ENCODE measurements at places on chromosomes 16 and 17.
A peak's percentile ranks its signal among the peaks of the same experiment; 100 is the strongest.

DNA sequence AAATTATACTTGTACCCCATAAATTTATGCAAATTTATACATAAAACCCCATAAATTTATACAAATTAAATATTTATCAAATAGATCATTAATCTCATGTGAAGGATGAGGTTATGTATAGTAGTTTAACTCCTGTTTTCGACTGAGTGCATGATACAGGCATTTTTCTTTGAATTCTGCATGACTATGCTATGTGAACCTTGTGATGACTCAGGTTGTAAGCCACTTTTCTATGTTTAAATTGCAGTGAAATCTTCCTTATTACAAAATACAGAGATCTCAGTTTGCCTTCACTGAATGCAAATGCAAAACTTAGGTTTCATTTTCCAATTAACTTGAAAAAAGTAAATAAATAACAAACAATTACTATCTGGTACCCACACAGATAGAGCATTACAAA lies 843.7 kb downstream of the CDH11 start:
- DNase-seq: no peak

- no peak for DNase-seq
Observed at GRCh38 chr17:27975146-27976011, 67.1 kb upstream of the NLK start.

DNA sequence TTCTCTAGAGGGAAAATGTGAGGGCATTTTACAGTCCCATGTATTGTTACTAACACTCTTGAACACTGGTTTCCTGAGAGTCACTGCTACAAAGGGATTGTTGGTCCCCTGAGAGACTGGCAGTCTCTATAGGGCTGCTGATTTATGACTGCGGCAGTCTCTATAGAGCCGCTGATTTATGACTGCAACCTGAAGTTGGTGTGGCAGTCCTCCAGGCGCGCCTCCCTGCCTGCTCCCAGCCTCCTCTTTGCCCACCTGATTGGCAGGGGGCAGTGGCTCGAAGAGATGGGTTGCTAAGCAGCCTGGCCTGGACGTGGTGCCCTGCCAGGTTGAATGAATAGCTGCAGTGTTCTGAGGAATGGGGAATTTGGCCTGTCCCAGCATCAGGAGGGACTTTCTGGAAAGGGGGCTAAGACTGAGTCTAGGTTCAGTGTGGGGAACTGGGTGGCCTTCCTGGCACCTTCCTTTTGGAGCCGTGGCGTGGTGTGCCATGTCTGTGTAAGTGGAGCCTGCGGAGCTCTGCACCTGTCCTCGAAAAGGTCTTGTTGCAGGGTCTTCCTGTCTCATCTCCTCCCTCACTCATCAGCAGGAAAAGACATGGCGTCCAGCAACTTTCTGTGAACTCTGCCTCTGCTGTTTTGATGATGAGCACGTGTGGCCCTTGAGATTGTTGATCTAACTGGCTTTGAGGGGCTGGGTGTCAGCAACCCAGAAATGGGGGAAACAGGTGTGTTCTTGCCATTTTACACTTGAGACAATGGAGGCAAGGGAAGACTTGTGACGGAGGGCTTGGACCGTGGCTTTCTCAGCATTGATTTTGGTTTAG lies 24.9 kb downstream of the SAP30BP start:
- no peak for DNase-seq

- DNase-seq: no peak
Observed at GRCh38 chr16:77679391-77679790, 42.9 kb upstream of the NUDT7 start.

- DNase-seq: peak; percentile 74
Observed at GRCh38 chr17:63998050-63998720, at the start of gene PRR29. Gene PRR29 (plus strand): TSS chr17:63998351. CDS start chr17:63998365, 14 bp downstream.

- no peak for DNase-seq
Observed at GRCh38 chr17:57099165-57099564, 14.1 kb downstream of the AKAP1 start.

DNA sequence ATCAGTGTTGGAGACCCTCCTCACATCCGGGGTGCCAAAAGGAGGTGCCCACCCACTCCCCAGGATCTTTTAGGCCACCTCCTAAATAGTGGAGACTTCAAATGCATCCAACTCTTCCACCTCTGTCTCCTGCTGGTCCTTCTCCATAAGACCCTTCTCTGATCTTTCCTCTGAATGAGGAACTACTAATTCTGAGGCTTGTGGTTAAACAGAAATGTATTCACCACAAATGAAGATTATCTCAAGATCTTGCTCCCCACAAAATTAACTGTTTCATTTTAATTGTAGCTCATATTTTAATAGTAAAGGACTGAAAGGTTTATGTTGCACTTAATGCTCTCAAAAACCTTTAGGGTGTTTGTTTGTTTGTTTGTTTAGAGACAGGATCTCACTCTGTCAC lies 34.1 kb downstream of the TLE7 start:
- no peak for DNase-seq

GRCh38 chr16:71387045-71387871 lies 28.7 kb downstream of the CALB2 start:
- no peak for DNase-seq

GRCh38 chr16:25606069-25606468 lies 85.7 kb upstream of the HS3ST4 start:
- DNase-seq: no peak

DNA sequence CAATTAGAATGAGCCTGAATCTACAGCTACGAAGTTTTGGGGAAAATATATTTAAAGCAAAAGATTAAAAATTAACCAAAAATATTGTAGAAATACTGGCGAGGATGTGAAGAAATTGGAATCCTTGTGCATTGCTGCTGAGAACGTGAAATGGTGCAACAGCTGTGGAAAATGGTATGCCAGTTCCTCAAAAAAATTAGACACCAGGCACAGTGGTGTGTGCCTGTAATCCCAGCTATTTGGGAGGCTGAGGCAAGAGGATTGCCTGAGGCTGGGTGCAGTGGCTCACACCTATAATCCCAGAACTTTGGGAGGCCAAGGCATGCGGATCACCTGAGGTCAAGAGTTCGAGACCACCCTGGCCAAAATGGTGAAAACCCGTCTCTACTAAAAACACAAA lies 119.9 kb upstream of the TMEM97 start:
- no peak for DNase-seq

DNA sequence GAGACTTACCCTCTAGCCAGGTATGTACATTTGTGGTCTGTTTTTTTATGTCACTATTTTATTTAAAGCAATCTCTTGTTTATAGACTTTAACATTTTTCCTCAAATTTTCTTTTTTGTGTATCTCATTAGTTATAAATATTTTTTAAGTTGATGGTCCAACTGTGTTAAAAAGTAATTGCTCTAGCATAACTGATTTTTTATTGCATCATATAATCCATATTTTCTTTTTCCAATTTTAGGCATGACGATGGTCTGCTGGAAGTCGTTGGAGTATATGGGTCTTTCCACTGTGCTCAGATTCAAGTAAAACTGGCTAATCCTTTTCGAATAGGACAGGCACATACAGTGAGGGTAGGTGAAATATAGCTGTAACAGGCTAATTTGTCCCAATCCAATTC lies 27.9 kb downstream of the DGKE start:
- DNase-seq: no peak

DNA sequence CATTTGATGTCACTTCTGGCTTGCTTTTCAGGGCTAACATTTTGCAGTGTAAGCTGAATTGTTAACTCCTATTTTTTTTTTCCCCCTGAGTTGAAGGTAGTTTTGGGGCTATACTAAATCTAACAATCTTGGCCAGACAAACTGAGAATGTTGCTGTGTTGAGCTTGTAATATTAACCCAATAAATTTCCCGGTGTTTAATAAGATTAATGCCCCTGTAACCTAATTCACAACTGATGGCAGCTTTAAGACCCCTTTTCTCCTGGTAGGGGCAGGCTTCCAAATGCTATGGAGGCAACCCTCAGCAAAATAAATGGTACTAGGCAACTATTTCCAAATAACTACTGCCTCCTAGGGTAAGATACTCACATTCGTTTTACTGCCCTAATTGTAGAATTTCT lies 549.6 kb upstream of the KIF2B start:
- DNase-seq: no peak

- no peak for DNase-seq
Observed at GRCh38 chr17:65328567-65328966, 191.4 kb downstream of the RGS9 start.

DNA sequence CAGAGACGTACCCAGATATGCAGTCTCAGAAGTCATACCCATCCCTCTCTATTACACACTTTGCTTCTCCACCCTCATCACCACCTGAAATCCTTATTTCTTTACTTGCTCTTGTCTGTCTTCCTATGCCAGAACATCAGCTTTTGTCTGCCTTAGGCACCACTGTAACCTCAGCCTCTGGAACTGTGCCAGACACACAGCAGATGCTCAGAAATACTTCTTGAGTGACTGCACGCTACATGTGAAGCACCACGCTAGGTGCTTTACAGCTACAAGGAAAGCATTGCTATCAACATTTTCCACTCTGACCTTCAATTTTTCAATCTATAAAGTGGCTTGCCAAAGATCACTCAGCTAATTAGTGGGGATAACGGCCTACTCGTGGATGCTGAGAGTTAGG lies 226.8 kb downstream of the CHD9NB start:
- DNase-seq: peak; percentile 95

DNA sequence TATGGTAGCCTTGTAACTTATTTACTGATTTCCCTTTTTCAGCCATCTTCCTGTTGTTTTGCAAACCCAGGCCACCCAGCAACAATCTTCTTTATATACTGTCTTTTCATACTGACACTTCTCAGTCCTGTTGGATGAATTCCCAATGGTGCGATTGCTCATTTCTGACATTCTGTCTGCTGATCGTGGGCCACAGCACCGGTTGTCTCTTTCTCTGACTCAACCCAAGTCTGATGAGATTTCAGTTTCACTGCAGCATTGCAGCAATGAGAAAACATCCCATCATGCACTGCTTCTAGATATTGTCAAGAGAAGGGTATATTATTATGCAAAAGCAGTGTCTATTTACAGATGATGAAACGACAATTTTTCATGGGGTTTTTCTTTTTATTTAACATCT lies 349.2 kb upstream of the HSBP1 start:
- DNase-seq: no peak

DNA sequence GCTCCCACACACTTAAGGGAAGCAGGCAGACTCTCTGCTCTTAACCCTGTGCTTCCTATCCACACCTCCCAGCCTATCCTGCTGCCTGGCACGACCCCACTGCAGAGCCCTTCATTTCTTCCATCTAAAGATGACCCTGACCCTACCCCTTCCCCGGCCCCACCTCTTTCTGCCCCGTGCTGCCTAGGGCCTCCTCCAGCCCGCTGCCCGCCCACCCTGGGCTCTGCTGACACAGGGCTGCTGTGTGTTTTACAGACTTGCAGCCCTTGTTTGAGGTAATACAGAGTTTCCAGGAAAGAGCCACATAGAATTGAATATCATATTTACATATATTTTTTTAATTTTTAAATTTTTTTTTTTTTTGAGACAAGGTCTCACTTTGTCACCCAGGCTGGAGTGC lies 42.0 kb downstream of the MEOX1 start:
- no peak for DNase-seq

- peak; percentile 74 for DNase-seq
Observed at GRCh38 chr17:39197380-39198185, at the start of gene CACNB1. Gene CACNB1 (minus strand): TSS chr17:39197669. CDS start chr17:39197495, 174 bp downstream.

DNA sequence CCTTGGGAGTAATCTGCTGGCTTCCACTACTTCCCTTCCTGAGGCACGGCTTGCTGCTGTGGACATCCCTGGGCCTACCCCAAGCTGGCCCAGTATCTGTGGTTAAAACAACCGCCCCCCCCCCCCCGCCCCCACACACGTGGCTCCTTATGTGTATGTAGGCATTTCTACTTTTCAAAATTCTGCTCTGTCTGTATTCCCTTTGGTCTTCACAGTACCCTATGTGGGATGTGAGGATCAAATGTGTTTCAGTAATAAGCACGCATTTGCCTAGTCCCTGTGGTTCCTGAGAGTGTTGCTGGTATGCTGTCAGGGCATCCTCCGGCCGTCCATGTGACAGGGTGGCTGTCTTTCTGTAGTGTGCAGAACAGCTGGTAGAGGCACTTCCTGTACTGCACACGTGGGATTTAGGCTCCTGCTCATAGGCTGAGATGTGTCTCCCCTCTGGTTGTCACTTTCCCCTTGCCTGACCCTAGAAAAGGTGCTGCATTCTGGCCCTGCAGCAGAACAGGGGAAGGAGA lies 2.2 kb downstream of the NT5M start:
- no peak for DNase-seq

DNA sequence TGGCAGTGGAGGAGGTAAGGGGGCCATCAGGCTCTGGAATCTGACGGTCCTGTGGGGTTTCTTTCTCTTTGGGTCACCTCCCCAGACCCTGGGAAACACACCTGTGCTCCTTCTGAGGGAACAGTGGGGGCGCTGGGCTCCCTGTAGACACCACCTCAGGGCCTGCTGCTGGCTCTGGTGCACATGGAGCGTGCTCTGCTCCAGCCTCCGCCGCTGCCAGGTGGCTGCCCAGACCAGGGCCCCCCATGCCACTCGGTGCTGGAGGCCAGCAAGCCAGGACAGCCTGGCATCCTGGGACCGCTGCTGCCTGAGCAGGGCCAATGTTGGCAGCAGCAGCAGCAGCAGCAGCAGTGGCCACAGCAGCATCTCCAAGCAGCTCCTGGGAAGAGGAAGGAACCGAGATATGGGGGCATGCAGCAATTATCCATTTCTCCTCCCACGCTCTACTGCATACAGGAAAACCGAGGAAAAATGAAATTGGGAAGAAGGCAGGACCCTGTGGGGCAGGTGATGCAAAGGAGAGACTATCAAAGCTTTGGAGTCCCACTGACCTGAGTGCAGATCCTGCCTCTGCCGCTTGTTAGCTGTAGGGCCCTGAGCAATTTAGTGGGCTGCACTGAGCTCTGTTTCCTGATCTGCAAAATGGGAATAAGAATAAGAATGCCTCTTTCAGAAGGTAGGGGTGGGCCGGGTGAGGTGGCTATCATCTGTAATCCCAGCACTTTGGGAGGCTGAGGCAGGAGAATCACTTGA lies 902 bp downstream of the GHDC start:
- DNase-seq: no peak

GRCh38 chr17:15930426-15930825 lies 14.5 kb upstream of the ADORA2B start:
- DNase-seq: no peak

GRCh38 chr16:67443265-67443664 lies 12.3 kb downstream of the HSD11B2 start:
- DNase-seq: no peak

GRCh38 chr17:33038740-33039139 lies 47.1 kb downstream of the SPACA3 start:
- no peak for DNase-seq

DNA sequence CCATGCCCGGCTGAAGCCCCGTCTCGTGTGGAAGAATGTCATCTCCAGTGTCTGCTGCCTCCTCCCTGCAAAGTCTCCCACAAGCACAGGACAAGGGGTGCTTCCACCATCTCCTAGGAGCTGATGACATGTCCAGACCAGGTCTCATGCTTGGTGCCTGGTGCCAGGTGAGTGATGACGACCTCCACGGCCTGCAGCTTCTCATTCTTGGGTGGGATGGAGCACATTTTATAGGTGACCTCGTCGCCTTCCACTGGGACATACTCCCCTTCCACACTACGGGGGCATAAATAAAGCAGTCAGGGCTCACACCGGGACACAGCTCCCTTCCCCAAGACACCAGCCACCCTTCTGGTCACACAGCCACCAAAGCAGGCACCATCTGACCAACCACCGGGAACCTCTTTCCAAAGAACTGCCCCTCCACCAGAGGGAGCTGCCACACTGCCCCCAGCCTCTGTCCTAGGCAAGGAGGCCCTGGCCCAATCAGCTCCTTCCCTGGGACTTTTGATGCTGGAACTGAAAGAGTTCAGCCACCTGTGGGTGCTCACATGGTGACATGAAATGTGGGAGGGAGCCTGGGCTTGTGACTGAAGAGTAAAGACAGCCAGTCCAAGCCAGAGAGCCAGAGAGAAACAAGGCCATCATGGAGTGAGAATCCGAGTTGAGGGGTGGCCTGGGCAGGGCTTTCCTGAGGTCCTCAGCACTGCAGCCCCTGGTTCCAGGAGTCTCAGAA lies 13.6 kb downstream of the CARHSP1 start:
- no peak for DNase-seq

Data from NCI-H1105 (cell line).